ENCODE measurements at places on chromosomes 6 and 20.

GRCh38 chr6:106396426-106397220, 36.1 kb downstream of the CRYBG1 start:
- no peaks in the 10 kb centered on the region for H3K36me3 ChIP-seq
- no peak overlapping the region for H3K4me3 ChIP-seq
- no peak overlapping the region for H3K27ac ChIP-seq
- H3K27me3 ChIP-seq: no peaks in the 10 kb centered on the region
- DNase-seq: no peak

GRCh38 chr20:62079166-62079565, 13.5 kb upstream of the TAF4 start:
- no peak overlapping the region for H3K27ac ChIP-seq
- H3K4me1 ChIP-seq: no peaks in the 10 kb centered on the region
- DNase-seq: no peak
- H3K36me3 ChIP-seq: no peaks in the 10 kb centered on the region
- no peak overlapping the region for H3K4me3 ChIP-seq
- H3K27me3 ChIP-seq: no peaks in the 10 kb centered on the region

- H3K36me3 ChIP-seq: no peaks in the 10 kb centered on the region
- H3K4me1 ChIP-seq: peaks cover 8% of the 10 kb centered on the region
- no peak for DNase-seq
- no peak overlapping the region for H3K27ac ChIP-seq
Observed at GRCh38 chr6:160014869-160015182, 45.9 kb downstream of the IGF2R start.

DNA sequence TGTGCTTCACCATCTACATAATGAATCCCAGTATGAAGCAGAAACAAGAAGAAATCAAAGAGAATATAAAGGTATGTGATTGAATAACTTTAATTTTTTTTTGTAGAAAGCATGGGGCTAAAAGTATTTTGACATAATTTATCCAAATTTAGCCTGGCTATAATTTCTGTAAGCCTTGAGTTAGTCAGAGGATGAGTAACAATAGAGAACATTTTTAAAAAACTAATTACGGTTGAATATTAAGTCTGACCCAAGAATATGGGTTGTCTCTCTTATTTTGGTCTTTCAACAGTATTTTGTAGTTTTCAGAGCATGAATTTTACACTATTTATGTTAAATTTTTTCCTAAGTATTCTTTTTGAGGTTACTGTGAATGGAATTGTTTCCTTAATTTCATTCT, 2.5 kb downstream of the GMNN start:
- no peaks in the 10 kb centered on the region for H3K4me1 ChIP-seq
- no peak for DNase-seq
- H3K27me3 ChIP-seq: no peaks in the 10 kb centered on the region
- peak overlapping the region; percentile 95 for H3K27ac ChIP-seq

GRCh38 chr6:63716169-63716568, 80.6 kb downstream of the PHF3 start:
- H3K27ac ChIP-seq: no peak overlapping the region
- DNase-seq: no peak
- no peak overlapping the region for H3K4me3 ChIP-seq
- H3K36me3 ChIP-seq: no peaks in the 10 kb centered on the region

GRCh38 chr6:166462461-166463135, 79.9 kb upstream of the MPC1 start:
- no peak overlapping the region for H3K27ac ChIP-seq
- H3K27me3 ChIP-seq: no peaks in the 10 kb centered on the region
- no peaks in the 10 kb centered on the region for H3K4me1 ChIP-seq

GRCh38 chr20:22799687-22800086, 215.3 kb upstream of the FOXA2 start:
- no peaks in the 10 kb centered on the region for H3K27me3 ChIP-seq
- no peak overlapping the region for H3K4me3 ChIP-seq
- H3K27ac ChIP-seq: no peak overlapping the region
- no peaks in the 10 kb centered on the region for H3K36me3 ChIP-seq

GRCh38 chr6:24923885-24924401, 11.8 kb downstream of the RIPOR2 start:
- H3K36me3 ChIP-seq: no peaks in the 10 kb centered on the region
- no peak overlapping the region for H3K4me3 ChIP-seq

- no peaks in the 10 kb centered on the region for H3K36me3 ChIP-seq
- H3K4me1 ChIP-seq: no peaks in the 10 kb centered on the region
- no peaks in the 10 kb centered on the region for H3K27me3 ChIP-seq
- no peak overlapping the region for H3K4me3 ChIP-seq
- no peak overlapping the region for H3K27ac ChIP-seq
- DNase-seq: no peak
Observed at GRCh38 chr20:3123542-3123941, 36.1 kb downstream of the FASTKD5 start.

DNA sequence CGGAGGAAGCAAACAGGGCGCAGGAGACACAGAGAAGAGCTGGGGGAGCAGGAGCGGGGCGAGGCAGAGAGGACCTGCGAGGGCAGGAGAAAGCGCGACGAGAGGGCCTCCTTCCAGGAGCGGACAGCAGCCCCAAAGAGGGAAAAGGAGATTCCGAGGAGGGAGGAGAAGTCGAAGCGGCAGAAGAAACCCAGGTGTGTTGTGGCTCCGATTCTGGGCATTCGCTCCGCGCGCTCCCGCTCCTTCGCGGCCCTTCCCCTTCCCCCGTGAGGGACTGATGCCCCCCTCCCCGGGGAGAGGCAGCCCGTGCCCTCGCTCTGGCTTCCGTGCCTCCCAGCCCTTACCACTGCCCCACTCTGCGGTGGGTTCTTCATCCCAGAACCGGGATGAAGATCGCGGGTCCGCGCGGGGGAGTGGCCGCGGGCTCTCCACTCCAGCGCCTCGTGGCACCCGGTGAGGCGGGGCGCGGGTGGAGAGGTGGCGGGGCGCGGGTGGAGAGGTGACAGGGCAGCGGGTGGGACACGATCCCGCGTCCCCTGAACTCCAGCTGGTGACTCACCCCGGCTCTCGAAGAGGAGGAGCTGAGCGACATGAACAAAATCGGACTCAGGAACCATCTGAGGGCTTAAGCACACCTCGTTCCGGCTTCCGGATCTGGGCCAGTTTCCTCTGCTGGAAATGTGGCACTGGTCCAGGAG, 22.4 kb downstream of the TMC2 start:
- DNase-seq: no peak
- H3K27ac ChIP-seq: no peak overlapping the region
- H3K27me3 ChIP-seq: peaks cover 14% of the 10 kb centered on the region
- H3K4me3 ChIP-seq: peak overlapping the region; percentile 13
- no peaks in the 10 kb centered on the region for H3K36me3 ChIP-seq

DNA sequence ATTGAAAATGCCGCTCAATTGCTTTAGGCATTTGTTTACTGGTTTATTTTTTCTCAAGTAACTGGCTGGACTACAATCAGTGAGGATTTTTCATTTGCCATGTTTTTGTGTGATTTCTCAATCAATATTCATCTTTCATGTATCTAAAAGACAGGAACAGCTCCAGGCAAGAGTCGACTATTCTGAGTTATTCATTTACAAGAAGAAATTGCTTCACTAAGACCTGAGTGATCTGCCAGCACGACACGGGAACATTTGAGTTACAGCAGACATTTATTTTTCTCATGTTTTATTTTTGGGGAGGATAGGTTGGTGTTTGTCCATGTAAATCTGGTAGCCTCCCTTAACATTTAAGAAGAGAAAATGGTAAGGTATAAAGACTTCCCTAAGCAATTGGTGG, 124.1 kb downstream of the CBLN4 start:
- no peak for DNase-seq
- no peaks in the 10 kb centered on the region for H3K27me3 ChIP-seq
- H3K4me3 ChIP-seq: no peak overlapping the region
- no peak overlapping the region for H3K27ac ChIP-seq
- no peaks in the 10 kb centered on the region for H3K36me3 ChIP-seq

GRCh38 chr6:140401761-140402160, 1027.3 kb upstream of the CITED2 start:
- H3K27ac ChIP-seq: no peak overlapping the region
- no peaks in the 10 kb centered on the region for H3K36me3 ChIP-seq
- no peak for DNase-seq

DNA sequence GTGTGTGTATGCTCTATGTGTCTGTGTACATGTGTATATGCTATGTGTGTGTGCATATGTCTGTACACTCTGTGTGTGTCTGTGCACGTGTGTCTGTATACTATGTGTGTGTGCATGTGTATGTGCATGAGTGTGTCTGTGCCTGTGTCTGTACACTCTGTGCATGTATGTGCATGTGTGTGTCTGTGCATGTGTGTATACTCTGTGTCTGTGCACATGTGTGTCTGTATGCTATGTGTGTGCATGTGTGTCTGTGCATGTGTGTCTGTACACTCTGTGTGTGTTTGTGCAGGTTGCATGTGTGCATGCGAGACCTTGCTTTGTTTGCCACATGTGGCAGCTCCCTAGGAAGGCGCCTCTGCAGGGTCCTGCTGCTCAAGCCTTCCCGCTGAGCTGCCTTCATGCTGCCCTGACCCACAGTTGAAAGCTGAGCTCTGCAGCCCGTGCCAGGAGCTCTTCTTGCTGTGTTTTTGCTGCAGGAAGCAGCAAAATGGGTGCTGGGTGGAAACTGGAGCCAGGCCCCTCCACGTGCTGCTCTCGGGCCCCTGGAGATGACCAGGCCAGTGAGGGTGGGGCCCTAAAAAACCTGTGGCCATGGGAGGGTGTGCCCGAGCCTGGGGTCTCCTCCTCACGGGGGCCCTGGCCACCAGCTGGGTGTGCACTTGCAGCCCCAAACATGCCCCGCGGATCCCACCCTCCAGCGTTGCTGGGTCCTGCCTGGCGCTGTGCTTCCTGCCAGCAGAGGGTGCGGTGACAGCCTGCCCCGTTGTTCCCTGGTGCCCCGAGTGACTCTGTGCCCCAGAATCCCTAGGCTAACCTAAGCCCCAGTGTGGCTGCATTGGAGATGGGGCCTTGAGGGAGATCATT, 109.1 kb downstream of the DACT2 start:
- no peak overlapping the region for H3K4me3 ChIP-seq
- no peak overlapping the region for H3K27ac ChIP-seq
- no peaks in the 10 kb centered on the region for H3K4me1 ChIP-seq
- no peaks in the 10 kb centered on the region for H3K27me3 ChIP-seq
- no peaks in the 10 kb centered on the region for H3K36me3 ChIP-seq

GRCh38 chr6:46013639-46014038, 2.0 kb downstream of the CLIC5 start:
- no peaks in the 10 kb centered on the region for H3K36me3 ChIP-seq
- peak overlapping the region; percentile 72 for H3K27ac ChIP-seq

GRCh38 chr6:66985816-66986215, 1278.8 kb upstream of the EYS start:
- H3K27ac ChIP-seq: no peak overlapping the region
- no peak for DNase-seq
- H3K4me1 ChIP-seq: no peaks in the 10 kb centered on the region

DNA sequence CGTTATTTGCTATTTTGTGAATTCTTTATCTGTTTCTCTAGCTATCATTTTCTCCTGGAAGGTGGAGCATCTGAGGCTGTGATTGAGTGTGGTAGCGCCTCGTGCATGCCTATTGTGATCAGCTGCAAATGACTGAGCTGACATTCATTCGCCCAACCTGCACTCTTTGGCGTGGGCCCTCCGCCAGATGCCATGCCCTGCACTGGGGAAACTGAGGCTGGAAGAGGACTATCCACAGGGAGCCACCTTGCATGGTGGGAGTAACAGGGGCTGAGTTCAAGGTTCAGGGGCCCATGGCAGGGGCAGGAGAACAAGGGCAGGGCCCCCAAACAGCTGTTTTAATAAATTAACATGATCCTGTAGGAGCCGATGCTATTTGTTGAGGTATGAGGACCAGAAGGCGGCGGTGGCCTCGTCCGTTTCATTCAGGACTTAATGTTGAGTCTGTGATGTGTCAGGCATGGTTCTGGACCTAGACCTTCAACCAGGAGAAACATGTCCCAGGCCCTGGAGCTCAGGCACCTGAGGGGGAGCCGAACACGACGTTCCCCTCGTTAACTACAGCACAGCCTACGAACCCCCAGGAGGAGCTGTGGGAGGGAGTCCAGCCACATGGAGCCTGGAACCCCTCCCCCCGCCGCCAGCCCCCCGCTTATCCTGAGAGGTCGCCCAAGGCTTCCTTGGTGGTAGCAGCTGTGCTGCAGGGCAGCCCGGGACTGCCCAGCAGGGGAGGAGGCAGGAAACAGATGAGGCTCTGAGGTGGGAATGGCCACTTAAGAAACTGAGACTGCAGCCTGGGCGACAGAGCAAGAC, 242.9 kb downstream of the CDH4 start:
- no peak overlapping the region for H3K4me3 ChIP-seq
- no peak overlapping the region for H3K27ac ChIP-seq
- no peaks in the 10 kb centered on the region for H3K4me1 ChIP-seq
- DNase-seq: no peak

GRCh38 chr6:13268913-13269518, 59.3 kb downstream of the TBC1D7 start:
- H3K27me3 ChIP-seq: no peaks in the 10 kb centered on the region
- DNase-seq: no peak
- H3K36me3 ChIP-seq: no peaks in the 10 kb centered on the region
- H3K27ac ChIP-seq: no peak overlapping the region
- H3K4me3 ChIP-seq: no peak overlapping the region

All from colonic mucosa (tissue), 4 donors.